Fibroblast of lung (primary cell): ENCODE measurements at places on chromosomes 3 and 15. TPM values are rescaled to one million over a fixed set of nuclear protein-coding genes. Genes with fewer than 3 reads are reported as not detected.

DPPA2 gene
- total RNA-seq = not detected in 2 replicates

ARL8B gene
- total RNA-seq = 56.0 and 74.8 TPM in 2 replicates

CKMT1B gene
- total RNA-seq = not detected in 2 replicates

CHST2 gene
- 2.6 and 3.9 TPM in 2 replicates for total RNA-seq

PPARG gene
- 14.9 and 42.8 TPM in 2 replicates for total RNA-seq

SERPINI2 gene
- not detected in 2 replicates for total RNA-seq

FBN1 gene
- total RNA-seq = 260 and 446 TPM in 2 replicates

ANKUB1 gene
- total RNA-seq = not detected in 2 replicates

C2CD4A gene
- not detected in 2 replicates for total RNA-seq

TTLL3 gene
- 10.0 and 14.9 TPM in 2 replicates for total RNA-seq

NANOGP8 gene
- total RNA-seq = not detected in 2 replicates

GCNT3 gene
- 0.17 and 0.26 TPM in 2 replicates for total RNA-seq

SLMAP gene
- 43.1 and 55.5 TPM in 2 replicates for total RNA-seq

UACA gene
- 107 and 187 TPM in 2 replicates for total RNA-seq
